ENCODE measurements at places on chromosomes 11 and 22. TPM values are rescaled to one million over a fixed set of nuclear protein-coding genes. Genes with fewer than 3 reads are reported as not detected.
A peak's percentile ranks its signal among the peaks of the same experiment; 100 is the strongest.

DNA sequence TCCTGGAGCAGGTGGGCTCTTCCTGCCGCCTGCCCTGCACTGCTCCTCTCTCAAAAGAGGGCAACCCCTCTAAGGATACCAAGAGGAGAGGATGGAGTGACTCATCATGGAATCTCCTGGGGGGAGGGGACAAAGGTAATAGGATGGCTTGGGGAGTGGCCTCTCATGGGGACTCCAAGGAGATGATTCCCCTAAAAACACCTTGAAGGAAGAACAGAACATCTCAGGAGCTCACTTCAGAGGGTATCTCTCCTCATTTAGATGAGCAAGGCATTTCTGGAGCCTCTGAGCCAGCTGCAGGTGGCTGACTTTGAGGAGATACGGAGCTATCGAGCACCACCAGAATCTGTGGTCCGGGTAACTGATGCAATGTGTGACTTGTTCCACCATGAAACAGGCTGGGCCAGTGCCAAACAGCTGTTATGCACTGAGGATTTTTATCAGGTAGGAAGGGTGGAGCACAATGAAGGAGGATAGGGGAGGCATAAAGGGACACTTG is 40.2 kb downstream of the RRP8 start:
- no peak for DNase-seq

DNA sequence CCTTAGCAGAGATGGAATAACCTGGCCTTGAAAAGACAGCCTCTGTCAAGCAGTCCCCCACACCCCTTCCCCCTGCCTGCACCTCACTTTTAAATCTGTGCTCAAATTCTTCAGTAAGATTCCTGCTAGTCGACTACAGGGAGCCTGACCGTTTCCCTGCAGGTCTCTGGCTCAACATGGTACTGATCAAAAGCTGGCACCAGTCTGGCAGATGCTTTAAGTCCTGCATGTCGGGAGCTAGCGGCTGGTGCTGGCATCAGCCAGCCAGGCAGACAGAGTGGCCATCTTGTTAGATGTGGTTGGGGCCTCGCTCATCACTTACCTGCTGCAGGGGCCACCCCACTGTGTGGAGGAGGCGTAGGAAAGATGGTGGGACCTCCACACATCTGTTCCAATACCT is 204.4 kb upstream of the SORL1-AS1 start:
- DNase-seq = peak; percentile 86

DNA sequence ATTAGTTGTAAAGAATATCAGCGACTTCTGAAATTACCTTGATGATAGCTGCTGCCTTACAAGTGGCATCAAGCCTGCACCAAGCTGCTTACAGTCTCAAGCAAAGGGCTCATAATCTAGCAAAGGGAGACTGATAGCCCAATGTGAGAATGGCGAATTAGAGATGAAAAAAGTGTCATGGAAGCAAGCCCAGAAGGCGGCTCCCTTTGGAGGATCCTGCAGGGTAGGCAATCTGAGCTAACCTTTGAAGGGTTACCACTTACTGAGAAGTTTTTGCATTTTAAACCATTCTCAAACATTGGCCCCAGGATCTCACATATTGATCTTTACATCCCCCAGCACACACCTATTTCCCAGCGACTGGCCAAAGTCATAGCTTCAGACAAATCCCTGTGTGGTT is 18.5 kb downstream of the GAB2 start:
- DNase-seq = no peak

DNA sequence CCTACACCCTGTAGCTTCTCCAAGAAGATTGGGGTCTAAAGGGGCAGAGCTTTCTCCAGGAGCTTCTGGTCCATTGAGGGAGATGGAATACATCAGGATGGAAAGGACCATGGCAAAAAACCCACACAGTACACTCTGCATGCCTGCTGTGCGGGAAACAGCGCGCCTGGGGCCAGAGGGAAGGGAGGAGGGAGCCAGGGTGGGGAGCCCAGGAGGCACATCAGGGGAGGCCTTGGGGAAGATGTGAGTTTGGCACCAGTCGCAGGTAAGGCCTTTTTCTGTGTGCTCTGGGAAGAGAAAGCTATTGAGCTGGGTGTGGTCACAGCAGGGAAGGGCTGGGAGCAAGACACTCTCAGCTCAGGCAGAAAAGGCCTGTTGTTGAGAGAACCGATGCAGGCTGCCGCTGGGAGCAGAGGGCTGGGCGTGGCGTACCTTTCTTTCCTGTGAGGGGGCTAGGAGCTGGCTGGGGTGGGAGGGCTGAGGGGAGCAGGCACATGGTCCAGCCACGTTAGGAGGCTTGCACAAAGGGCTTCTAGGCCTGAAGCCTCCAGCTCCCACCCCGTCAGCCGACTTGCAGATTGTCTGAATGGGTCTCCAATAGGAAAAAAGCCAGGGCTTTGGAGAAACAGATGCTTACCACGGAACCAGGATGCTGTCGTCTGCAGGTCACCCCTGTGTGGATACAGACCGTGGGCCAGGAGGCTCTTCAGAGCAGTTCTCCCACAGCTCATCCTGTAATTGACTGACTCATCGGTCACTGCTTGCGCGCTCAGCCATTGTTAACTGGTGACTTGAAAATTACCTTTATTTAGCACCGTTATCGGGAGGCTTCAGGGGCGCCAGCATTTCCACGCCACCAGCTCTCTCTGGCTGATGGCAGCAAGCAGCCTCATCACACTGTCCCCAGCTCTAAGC is 237.3 kb downstream of the ST3GAL4 start:
- DNase-seq = no peak

GRCh38 chr11:30774496-30775232 is 188.5 kb upstream of the MPPED2 start:
- DNase-seq = no peak

GRCh38 chr11:86395061-86395551 is 20.4 kb downstream of the CCDC81 start:
- DNase-seq = no peak

- DNase-seq = no peak
Measured at GRCh38 chr22:37419969-37420685, 7.2 kb downstream of the ELFN2 start.

DNA sequence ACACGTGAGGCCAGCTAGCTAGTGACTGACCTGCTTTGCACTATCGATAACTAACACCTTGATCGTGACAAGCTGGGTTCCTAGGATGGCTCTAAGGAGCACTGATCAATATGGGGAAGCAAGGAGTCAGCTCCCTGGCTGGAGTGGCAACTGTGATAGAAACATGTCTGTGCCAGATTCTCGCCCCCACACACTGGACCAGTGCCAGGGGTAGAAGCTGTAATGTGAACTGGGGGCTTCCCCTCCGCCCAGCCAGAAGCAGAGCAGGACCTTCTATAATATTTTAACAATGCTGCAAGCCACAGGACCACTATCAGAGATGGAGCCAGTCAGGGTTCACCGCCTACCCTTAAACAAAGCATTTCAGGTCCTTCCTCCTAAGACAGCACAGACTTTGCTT is 96.5 kb downstream of the DSCAML1 start:
- no peak for DNase-seq

GRCh38 chr11:91263496-91264365 is 960.9 kb upstream of the FAT3 start:
- no peak for DNase-seq

GRCh38 chr11:66892911-66893310 is 36.0 kb downstream of the LRFN4 start:
- DNase-seq = no peak

DNA sequence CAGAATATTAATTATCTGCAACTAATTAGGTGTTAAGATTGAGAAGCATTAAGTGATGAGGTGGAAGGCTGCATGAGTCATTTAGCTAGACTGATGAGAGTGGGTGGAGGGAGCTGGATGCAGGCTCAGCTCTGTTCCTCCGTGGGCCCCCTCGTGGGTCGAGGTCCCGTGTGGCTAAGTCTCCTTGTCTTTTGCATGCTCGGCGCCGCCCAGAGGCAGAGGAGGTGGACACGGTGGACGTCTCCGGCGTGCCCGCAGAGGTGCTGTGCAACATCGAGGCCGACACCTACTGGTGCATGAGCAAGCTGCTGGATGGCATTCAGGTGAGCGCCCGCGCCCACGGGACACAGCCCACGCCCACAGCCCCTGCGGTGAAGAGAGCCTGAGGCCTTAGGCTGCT is 211.6 kb downstream of the TBC1D22A start:
- DNase-seq = no peak

DNA sequence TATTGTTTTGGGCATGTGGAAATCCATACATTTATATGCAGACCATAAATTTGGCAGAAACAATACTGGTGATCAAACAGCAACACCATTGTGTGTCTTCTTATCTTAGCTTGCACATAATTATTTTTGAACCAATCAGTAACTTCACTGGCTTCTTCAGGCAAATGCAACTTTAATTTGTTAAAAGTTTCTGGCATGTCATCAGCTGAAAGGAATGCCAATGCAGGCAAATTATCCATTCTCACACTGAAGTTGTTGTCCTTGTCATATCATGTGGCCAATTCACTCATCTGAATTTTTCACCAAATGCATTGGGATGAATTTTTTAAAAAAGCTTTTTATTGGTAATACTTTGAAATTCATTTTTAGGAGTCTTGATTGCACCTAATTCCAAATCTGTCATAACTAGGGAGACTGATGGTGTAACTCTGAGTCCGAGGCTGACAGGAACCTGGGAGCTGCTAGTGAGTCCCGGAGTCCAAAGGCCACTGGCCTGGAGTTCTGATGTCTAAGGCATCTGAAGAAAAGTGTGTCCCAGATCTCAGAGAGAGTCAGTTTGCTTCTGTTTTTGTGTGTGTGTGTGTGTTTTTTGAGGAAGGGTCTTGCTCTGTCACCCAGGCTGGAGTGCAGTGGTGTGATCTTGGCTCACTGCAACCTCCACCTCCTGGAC is 17.4 kb upstream of the OR10V1 start:
- DNase-seq = no peak

GRCh38 chr22:50612528-50613221 is 12.1 kb downstream of the MAPK8IP2 start:
- no peak for DNase-seq

- no peak for DNase-seq
Measured at GRCh38 chr11:63756919-63757761, 11.4 kb downstream of the ZFTA start.

DNA sequence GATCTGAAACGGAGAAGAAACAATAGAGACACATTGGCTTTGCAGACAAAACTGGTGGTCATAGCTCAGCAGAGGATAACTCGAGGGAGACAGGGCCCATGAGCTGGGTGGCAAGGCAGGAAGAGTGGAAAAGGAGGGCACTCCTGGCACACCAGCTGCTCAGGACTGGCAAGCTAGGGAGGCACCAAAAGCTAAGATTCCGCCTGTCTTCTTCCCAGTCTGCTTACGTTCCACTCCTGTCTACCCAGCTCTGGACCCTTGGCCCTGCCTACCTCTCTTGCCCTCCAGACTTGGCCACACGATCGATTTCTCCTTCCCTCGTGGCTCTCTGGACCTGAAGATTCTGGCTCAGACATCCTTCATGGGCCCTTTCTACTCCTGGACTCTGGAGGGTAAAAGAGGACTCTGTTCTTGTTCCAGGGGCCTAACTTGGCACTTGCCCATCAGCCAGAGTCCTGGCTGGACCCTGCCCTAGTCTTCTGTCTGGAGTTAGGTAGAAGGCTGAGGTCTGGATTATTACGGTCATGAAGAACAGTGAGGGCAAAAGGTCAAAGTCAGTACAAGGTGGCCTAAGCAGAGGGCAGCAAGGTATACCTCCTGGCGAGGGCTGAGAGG is 115.2 kb upstream of the PITPNB start:
- no peak for DNase-seq

- no peak for DNase-seq
Measured at GRCh38 chr11:79150320-79150719, 290.5 kb downstream of the TENM4 start.

Gene BRD1
- total RNA-seq = 51.9 TPM

Gene CDC45
- total RNA-seq = 1.1 TPM

Gene RAB3IL1
- 31.5 TPM for total RNA-seq

Gene ANO5
- total RNA-seq = 16.9 TPM

Gene RHOD
- 34.7 TPM for total RNA-seq

Gene LARGE2
- total RNA-seq = not detected

Gene CLMP
- total RNA-seq = 184 TPM

Gene GGTLC3
- total RNA-seq = not detected
